Gastroesophageal sphincter (tissue), 4 donors: ENCODE measurements at places on chromosomes 4 and X. TPM values are rescaled to one million over a fixed set of nuclear protein-coding genes. Genes with fewer than 3 reads are reported as not detected.

GRCh38 chr4:159764343-159764952, 661.6 kb downstream of the RAPGEF2 start:
- H3K36me3 ChIP-seq: no peaks in the 10 kb centered on the region
- ATAC-seq: no peak
- no peak overlapping the region for H3K4me3 ChIP-seq
- H3K27ac ChIP-seq: no peak overlapping the region

DNA sequence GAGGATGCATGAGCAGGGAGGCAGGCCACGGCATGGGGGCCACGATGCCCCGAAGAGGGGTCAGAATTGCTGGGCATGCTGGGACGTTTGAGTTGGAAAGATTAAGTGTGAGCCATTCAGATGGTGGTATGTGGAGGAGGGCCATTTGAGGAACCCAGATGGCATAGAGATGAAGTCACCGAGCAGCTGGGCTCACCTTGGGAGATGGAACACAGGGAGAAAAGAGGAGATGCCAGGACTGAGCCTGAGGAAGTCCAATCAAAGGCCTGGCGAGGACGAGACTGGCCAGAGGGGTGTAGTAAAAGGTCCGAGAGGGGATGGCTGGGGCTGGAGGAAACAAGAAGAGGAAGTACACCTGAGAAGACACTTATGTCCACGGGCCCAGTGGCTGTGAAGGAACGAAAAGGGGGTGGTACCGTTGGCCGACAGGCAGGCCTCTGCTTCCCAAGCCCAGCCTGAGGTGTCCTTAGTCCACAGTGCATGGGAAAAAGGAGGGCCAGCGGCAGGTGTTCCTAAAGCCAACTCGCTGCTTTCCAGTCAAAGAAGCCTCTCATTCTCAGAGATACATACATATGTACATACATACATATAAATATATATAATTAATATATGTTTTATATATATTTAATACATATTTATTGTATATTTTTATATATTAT, 54.6 kb upstream of the CLCN4 start:
- peak overlapping the region; percentile 75 for H3K27ac ChIP-seq
- H3K4me3 ChIP-seq: no peak overlapping the region
- H3K4me1 ChIP-seq: peaks cover 71% of the 10 kb centered on the region
- H3K36me3 ChIP-seq: peaks cover 10% of the 10 kb centered on the region
- no peak for ATAC-seq

GRCh38 chr4:62210486-62210885, 1010.4 kb downstream of the ADGRL3 start:
- no peaks in the 10 kb centered on the region for H3K4me1 ChIP-seq
- ATAC-seq: no peak
- H3K36me3 ChIP-seq: no peaks in the 10 kb centered on the region
- H3K27me3 ChIP-seq: no peaks in the 10 kb centered on the region

- H3K27me3 ChIP-seq: peaks cover 39% of the 10 kb centered on the region
- H3K4me1 ChIP-seq: no peaks in the 10 kb centered on the region
- H3K27ac ChIP-seq: no peak overlapping the region
- ATAC-seq: no peak
- H3K4me3 ChIP-seq: no peak overlapping the region
Observed at GRCh38 chrX:1895583-1895982, 280.7 kb downstream of the ASMT start.

DNA sequence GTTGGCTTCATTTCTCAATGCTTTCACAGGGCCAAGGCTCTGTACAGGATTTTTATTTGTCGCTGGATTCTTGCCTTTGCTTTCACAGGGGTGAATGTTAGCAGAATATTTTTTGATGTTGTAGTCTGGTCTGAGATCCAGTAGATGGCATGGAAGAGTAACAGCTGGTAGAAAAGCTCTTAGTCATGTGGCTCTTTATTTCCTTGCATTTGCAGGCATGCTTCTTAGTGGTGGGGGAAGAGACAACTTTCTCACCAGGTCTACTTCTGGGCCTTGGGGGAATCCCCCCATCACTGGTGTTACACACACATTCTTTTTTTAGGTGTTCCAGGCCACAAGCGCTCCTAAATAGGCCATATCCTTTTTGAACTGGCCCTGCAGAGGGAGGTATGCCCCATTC, 58.2 kb upstream of the DKK2 start:
- H3K27ac ChIP-seq: no peak overlapping the region
- no peak for ATAC-seq
- no peaks in the 10 kb centered on the region for H3K27me3 ChIP-seq
- H3K4me3 ChIP-seq: no peak overlapping the region
- no peaks in the 10 kb centered on the region for H3K4me1 ChIP-seq
- H3K36me3 ChIP-seq: no peaks in the 10 kb centered on the region

DNA sequence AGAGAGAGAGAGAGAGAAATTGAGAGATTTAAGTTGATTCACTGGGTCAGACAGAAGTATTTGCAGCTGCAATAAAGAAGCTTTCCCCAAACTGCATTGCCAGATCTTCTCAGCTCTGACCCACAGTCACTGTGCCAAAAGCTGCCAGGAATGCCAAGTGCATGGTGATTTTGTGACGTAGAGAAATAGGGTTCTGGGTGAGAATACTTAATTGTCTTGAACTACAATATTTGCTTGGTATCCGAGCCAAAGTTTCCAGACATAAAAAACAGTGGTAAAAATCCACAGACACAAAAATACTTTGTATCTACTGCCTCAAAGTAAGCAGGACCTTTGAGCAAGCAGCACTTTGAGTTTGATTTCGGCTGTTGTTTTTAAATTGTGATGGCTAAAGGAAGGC, 331.1 kb downstream of the GRID2 start:
- no peak for ATAC-seq
- no peaks in the 10 kb centered on the region for H3K36me3 ChIP-seq
- H3K4me1 ChIP-seq: no peaks in the 10 kb centered on the region
- no peak overlapping the region for H3K4me3 ChIP-seq

DNA sequence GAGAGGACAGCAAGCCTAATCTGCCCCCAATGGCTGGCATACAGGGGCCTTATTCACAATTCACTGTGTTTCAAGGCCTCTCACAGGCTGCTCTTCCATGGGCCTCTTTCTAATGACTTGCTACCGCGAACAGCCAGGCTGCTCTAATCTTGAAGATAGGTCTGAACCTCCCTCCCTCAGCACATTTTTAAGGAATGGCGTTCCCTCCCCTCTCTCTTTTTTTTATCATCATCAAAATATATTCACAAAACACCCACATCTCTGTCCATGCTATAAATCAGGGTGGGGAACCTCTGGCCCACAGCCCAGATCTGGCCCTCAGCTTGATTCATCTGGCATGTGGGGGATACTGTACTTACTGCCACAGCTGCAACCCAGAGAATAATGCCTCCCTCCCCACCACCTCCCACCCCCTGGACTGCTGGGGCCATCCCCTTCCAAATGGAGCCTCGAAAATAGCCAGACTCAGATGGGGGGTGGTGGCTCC, 76.2 kb upstream of the PLAC1 start:
- no peak for ATAC-seq
- H3K36me3 ChIP-seq: no peaks in the 10 kb centered on the region
- peaks cover 38% of the 10 kb centered on the region for H3K4me1 ChIP-seq
- H3K4me3 ChIP-seq: no peak overlapping the region
- peak overlapping the region; percentile 42 for H3K27ac ChIP-seq

DNA sequence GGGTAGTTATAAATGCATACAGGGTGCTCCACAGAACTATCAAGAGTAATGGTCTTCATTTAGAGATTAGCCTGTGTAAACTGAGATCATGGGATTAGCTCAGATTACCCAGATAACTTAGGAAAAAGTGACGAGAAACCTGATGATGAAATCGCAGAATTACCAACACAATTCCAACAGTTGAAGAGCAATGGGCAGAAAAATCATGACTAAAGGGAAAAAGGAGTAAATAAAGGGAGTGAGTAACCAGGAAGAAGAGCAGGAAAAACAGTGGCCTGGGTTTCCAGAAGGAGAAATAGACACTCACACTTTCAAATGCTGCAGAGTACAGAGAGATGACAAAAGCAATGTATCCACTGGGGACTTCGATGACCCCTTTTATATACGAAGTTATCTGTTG, 817.3 kb downstream of the TRIML1 start:
- no peak overlapping the region for H3K4me3 ChIP-seq
- H3K4me1 ChIP-seq: no peaks in the 10 kb centered on the region
- no peaks in the 10 kb centered on the region for H3K27me3 ChIP-seq
- H3K27ac ChIP-seq: no peak overlapping the region
- no peaks in the 10 kb centered on the region for H3K36me3 ChIP-seq
- ATAC-seq: no peak

Gene PPA2
- 72.7 TPM for total RNA-seq

Gene PCDH10
- total RNA-seq: 0.54 TPM

Gene FAM193A
- total RNA-seq: 30.8 TPM

Gene TMPRSS11E
- total RNA-seq: not detected

Gene S100G
- total RNA-seq: not detected

Gene TBC1D25
- total RNA-seq: 12.9 TPM

Gene TMPRSS11A
- 8.5 TPM for total RNA-seq

Gene USP26
- not detected for total RNA-seq
